Activated T-cell treated with anti-CD3 and anti-CD28 coated beads, Interleukin-2, amount 50 U/mL, for 4 hours (primary cell): ENCODE measurements at places on chromosomes 6 and 20.

- no peak for DNase-seq
These were observed 2.3 kb upstream of the TRAM2 start for GRCh38 chr6:52579006-52579660.

- peak; percentile 10 for DNase-seq
These were observed 86.1 kb upstream of the STMND1 start for GRCh38 chr6:17015551-17016381.

DNA sequence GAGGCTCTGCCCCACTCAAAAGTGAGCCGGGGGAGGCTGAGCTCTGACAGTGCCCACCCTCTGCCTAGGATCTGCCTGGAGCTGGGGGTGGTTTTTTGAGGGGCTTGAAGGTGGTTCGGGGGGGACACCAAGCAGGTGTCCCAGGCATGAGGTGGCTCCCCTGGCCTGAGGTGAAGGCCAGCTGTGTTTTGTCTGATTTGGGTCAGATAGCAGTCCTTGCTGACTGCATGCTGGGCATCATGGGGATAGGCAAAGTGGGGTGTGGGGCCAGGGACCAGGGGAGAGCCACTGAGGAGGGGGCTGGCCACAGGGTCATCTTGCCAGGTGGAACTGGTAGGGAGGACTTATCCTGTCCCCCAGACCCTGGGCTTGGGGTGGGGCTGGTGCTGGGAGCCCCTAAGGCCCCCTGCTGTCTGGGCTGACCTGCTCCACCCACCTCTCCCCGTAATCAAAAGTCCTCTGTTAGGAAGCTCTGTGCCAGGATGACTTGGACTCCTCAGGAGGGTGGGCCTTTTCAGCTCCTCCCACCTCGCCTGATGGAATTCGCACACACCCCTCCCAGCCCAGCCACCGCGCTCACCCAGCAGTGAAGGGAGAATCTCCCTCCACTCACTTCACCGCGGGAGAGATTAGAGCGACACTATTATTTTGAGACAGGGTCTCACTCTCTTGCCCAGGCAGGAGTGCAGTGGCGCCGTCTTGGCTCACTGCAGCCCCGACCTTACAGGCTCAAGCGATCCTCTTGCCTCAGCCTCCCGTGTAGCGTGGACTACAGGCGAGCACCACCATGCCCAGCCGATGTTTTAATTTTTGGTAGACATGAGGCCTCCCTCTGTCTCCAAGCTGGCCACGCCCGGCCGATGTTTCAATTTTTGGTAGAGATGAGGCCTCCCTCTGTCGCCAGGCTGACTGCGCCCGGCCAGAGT is 1.5 kb upstream of the COL9A3 start:
- no peak for DNase-seq

GRCh38 chr20:58941471-58941870 is 39.6 kb upstream of the NELFCD start:
- DNase-seq, result no peak

- no peak for DNase-seq
These were observed 92.3 kb downstream of the RNF182 start for GRCh38 chr6:14016935-14017625.

DNA sequence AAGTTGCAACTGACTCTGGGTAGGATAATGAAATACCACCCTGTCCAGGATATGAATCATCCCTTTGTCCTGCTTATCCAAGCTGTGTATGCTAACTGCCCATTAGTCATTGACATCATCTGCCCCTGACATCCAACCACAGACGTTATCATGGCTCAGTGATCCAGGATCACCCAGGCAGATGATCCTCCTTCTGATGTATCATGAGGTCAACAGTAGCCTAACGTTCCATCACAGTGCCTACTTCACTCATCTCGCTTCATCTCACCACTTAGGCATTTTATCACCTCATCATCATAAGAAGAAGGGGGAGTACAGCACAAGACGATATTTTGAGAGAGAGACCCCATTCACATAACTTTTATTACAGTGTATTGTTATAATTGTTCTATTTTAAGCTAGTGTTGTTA is 13.4 kb upstream of the BTN3A2 start:
- no peak for DNase-seq

- DNase-seq, result no peak
These were observed 232.3 kb upstream of the GMDS start for GRCh38 chr6:2477666-2478065.

DNA sequence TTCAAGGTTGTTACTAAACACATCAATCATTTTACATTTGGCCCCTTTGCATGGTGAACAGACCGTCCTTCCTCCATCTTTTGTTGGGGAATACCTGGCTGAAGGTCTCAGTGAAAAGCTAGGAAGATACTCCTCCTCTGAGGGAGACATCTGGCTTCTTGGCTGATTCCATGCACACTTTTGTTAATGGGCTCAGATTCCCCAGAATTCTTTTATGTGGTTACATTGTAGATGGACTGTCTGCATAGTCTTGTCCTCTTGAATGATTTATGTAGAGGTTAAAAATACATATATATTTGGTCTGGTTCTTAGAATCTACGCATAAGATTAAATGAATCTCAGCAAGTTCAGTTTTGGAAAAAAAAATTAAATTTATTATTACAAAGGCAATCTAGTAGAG is 167.0 kb downstream of the EYA4 start:
- DNase-seq, result no peak

DNA sequence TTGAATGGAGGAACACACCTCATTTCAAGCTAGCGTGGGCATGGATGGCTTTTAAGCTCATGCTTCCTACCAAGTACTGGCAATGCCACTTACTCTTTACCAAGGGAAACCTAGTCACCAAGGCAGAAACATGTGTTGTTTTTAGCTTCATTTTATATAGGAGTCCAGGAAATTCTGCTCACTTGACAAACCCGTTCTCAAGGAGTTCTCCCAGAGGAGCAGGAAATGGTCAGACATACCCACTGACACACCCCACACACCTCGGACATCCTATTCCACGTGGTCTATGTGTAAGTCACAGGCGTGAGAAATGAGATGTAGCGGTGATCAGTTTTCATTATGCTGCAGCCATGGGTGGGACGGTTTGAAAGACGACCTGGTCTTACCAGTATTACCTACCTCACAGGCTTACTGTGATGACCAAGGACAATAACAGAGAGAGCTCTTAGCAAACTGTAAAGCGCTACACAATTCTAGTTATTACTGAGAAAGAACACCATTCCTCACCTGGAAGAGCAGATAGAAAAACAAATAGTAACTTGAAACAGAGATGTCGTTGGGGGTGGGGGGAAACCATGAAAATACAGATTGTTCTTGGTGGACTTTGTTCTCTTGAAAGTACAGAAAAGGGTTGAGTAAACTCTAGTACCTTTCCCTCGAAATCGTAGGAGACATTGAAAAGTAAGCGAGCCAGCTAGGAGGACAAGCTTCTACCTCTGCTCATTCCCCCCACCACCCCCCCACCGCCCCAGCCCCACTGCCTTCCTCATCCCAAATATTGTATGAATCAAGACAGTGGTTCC is 1.7 kb downstream of the CNKSR3 start:
- DNase-seq, result no peak

DNA sequence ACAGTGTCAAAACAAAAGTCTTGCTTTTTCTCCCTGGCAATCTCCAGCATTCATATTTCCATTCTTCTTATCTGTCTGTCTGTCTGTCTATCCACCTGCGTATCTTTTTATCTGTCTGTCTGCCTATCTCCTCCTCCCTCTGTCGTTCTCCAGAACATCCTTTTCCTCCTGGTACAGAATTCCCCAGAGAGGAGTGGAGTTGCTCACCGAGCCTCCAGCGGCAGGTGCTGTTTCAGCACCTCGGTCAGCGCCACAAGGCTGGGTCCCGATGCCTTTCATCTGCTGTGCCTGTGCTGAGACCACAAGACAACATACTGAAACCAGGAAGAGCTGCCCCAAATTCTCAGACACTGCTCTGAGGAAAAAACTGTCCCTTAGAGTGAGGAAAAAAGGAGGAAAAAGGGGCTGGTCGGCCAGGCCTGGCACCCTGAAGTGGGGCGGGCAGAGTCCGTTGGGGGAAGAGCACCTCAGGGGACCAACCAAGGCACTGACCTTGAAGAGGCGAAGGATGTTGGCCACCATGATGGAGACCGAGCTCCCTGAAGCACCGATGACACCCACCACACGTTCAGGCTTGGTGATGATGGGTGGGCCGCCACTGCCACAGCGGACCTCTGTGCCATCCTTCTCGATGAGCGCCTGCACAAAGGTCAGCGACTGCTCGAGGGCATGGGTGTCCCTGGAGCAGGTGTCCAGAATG is 13.3 kb downstream of the GRM4 start:
- DNase-seq, result no peak
